ENCODE measurements at places on chromosomes 2 and 18.

DNA sequence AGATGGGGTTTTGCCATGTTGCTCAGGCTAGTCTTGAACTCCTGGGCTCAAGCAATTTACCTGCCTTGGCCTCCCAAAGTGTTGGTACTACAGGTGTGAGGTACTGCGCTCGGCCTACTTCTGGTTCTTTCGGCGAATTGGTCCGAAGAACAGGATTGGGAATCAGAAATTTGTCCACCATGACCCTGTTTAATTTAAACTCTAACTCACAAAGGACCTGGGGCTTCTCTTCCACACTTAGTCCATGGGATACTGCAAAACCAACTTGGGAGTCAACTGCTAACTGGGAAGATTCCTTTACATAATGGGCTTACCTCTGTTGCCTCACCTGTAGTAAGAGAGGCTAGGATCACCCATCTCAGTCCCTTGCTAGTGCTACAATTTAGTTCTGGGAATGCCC, 79.8 kb upstream of the ZFP36L2 start:
- no peak for DNase-seq

GRCh38 chr2:33131749-33132148, 185.0 kb downstream of the LTBP1 start:
- DNase-seq, result no peak

DNA sequence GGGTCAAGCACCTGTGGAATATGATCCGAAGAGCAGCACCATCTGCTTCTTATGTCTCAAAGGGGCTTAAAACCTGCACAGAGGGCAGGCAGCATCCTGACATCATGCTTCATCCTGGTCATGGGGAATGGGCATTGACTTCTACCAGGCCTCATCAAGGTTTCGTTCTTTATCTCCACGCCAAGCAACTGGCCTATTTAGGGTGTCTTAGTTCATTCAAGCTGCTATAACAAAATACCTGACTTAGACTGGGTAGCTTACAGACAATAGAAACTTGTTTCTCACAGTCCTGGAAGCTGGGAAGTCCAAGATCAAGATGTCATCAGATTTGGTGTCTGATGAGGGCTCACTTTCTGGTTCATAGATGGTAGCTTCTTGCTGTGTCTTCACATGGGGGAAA, 69.4 kb downstream of the MYO3B start:
- DNase-seq, result no peak

- no peak for DNase-seq
Observed at GRCh38 chr18:30489890-30490643, 552.5 kb downstream of the DSC3 start.

Data from effector memory CD8-positive, alpha-beta T cell (primary cell).